ENCODE measurements at places on chromosomes 3 and 15.
A peak's percentile ranks its signal among the peaks of the same experiment; 100 is the strongest.

DNA sequence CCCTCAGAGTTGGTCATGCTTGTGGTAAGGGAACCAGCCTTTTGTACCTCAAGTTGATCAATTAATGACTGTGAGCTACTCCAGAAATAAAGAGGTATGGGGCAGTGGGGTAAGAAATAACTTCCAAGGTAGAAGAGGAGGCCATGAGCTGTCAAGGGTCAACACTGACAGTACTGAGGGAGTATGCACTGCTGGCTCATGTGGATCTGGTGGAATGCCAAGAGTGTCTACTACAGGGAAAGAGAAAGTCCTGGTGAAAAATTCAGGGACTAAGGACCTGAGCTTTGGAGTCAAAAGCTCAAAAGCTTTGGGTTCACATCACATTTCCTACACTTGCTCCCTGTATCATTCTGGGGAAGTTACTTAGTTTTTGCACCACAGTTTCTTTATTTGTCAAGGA is 154.9 kb downstream of the SEMA6D start:
- no peak for DNase-seq

GRCh38 chr3:53009826-53010539 is 35.9 kb downstream of the SFMBT1 start:
- no peak for DNase-seq

- DNase-seq, result no peak
These were observed 22.8 kb downstream of the SLC6A1 start for GRCh38 chr3:11015369-11015768.

DNA sequence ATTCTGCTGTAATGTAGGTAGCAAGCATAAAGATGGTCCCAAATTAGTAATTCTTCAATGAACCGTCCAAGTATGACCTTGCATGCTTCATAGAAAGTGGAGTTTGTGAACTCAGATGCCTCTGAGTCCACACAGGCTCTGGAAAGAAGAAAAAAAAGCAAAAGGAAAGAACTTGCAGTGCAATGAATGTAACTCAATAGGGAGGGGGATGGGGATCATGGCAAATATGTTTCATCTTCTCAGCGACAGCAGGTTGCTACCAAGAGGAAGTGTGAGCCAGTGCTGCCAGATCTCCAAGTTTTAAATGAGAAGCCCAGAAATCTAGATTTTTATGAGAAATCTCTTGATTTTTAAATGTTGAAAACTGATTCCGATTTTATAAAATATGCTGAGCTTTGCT is 50.3 kb downstream of the IL20RB start:
- no peak for DNase-seq

GRCh38 chr3:17742102-17742879 is at the start of gene TBC1D5:
Gene TBC1D5 (minus strand): TSS chr3:17742631. CDS start chr3:17508570, 234,061 bp downstream.
- DNase-seq, result peak; percentile 76
